ENCODE measurements at places on chromosomes 7 and 10. TPM values are rescaled to one million over a fixed set of nuclear protein-coding genes. Genes with fewer than 3 reads are reported as not detected.

ZCWPW1 gene
- total RNA-seq, result 1.6 TPM

TRIM73 gene
- 1.4 TPM for total RNA-seq

STRIP2 gene
- 6.5 TPM for total RNA-seq

CADPS2 gene
- 0.03 TPM for total RNA-seq

ITGA8 gene
- not detected for total RNA-seq

CPXM2 gene
- total RNA-seq, result not detected

PDE6C gene
- total RNA-seq, result not detected

NRP1 gene
- 59.9 TPM for total RNA-seq

GHRHR gene
- not detected for total RNA-seq

CFAP46 gene
- 1.2 TPM for total RNA-seq

NPC1L1 gene
- 0.06 TPM for total RNA-seq

SFMBT2 gene
- total RNA-seq, result 7.0 TPM

FKBP9 gene
- 71.4 TPM for total RNA-seq

Measured in A549 treated with AZD2906 at 1 μM for 4 hours (cell line).